NCI-H510A (cell line): ENCODE measurements at places on chromosomes 12 and 14.
A peak's percentile ranks its signal among the peaks of the same experiment; 100 is the strongest.

DNA sequence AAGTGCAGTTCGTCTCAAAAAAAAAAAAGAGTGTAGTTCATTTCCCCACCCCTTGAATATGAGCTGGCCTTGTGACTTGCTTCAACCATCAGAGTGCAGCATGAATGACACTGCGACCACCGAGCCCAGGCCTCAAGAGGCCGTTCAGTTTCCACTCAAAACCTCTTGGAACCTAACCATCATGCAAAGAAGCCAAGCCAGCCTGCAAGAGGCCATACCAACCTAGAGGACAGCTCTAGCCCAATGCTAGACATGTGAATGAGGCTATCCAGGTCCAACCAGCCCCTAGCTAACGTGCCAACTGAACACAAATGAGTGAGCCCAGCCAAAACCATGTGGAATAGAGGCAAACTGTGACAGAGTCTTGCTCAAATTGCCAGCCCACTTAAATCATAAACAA lies 29.7 kb downstream of the R3HDM2 start:
- DNase-seq = peak; percentile 4

GRCh38 chr12:105106621-105107020 lies 910 bp upstream of the WASHC4 start:
- DNase-seq = no peak

GRCh38 chr12:115922952-115923564 lies 354.4 kb downstream of the MED13L start:
- DNase-seq = no peak

DNA sequence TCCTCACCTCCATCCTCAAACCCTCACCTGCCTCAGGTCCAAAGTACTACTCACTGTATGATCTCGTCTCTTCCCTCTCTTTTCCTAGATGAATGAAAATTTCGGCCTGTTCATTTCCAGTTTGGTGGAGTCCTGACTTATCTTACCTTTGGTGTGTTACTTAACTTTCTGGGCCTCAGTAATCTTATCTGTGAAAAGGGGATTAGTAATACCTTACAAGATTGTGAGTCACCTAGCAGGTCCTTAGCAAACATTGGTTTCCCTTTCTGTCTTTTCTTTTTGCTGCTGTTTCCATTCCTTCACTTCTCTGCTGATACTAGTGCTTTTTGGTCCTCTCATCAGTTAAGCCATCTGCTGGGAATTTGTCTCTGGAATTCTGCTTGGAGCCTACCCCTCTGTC lies 52.8 kb downstream of the AKAP6 start:
- no peak for DNase-seq

GRCh38 chr12:114783089-114783618 lies 99.2 kb upstream of the TBX3 start:
- DNase-seq = no peak

GRCh38 chr14:88352698-88353097 lies 29.6 kb upstream of the KCNK10 start:
- DNase-seq = peak; percentile 94

- DNase-seq = peak; percentile 45
Measured at GRCh38 chr12:124730455-124730932, 133.2 kb downstream of the SCARB1 start.

GRCh38 chr12:48175613-48176416 lies 7.6 kb upstream of the CCDC184 start:
- DNase-seq = no peak
